Stimulated activated CD4-positive, alpha-beta T cell treated with anti-CD3 and anti-CD28 coated beads, Interleukin-1b, Interleukin-23, amount 100 ng/mL, for 4 hours (primary cell): ENCODE measurements at places on chromosomes 3 and 15.
A peak's percentile ranks its signal among the peaks of the same experiment; 100 is the strongest.

DNA sequence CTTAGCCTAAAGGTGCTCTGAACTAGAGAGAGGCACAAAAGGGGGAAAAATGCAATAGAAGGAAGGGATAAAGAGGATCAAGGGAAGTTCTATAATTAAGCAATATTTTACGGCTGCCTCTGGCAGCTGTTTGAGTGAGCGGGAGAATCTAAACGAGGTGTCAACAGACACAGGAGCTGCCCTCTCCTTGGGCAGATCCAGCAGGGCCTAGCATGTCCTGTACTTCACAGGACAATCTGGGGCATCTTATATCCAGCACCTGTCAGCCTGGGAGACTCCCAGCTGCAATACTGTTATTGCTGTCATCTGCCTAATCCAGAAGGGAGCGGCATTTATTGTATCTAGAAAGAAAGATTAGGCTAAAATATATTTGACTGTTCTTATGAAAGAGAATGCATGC is 68.9 kb downstream of the WWTR1 start:
- no peak for DNase-seq

- DNase-seq: no peak
Observed at GRCh38 chr15:26083457-26083856, 220.3 kb upstream of the ATP10A start.

- no peak for DNase-seq
Observed at GRCh38 chr3:197226179-197226578, 72.2 kb downstream of the DLG1 start.

GRCh38 chr3:192183109-192183508 is 544.2 kb downstream of the FGF12 start:
- no peak for DNase-seq

GRCh38 chr15:91264651-91265351 is 164.7 kb downstream of the SV2B start:
- no peak for DNase-seq

- DNase-seq: no peak
Observed at GRCh38 chr3:140292684-140293083, 357.7 kb downstream of the CLSTN2 start.

DNA sequence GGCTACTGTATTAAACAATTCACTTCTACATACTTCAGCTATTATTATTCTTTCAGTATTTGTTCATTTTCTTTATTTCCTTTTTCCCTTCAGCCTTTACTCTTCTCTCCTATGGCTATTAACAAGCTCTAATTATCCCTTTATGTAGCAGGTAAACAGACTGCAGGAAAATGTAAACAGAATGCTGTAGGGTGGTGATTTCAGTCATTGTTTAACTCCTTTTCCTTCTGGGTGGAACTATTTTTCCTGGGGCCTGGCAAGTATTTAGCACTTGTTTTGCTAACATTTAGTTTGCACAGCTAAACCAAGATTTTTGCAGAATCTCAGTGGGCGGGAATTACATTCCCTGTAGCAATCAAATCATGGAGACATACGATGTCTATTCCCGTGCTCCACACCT is 14.4 kb downstream of the RARB start:
- no peak for DNase-seq

DNA sequence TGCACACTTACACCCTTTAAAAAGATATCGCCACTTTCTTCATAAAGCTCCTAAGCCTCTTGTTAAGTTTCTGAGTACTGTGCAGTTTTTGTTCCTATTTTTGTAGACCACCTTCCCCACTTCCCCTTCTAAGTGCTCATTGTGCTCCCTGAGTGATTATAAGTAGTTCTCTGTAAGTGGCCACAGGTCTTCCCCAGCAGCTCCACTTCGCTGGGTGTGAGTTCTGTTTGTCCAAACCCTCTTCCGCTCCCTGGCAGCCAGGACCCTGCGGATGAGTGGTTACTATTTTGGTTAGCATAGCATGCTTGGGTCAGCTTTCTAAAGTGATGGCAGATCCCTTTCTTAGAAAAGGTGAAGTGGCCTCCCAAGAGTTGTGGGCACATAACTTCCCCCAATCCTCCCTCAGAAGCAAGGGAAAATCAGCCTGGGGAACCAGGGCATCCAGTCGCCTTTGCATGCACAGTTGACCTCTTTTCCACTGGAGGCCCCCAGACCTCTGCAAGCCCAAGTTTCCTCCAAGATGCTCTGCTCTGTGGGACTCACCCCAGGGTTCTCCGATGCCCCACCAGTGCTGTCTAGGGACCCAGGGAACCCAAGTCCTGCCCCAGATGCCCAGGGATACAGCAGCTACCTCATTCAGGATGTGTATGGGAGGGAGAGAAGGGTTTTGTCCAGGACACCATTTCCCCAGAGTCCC is 69.6 kb downstream of the ATP10A start:
- DNase-seq: no peak

- no peak for DNase-seq
Observed at GRCh38 chr15:60272623-60273022, 125.2 kb downstream of the ANXA2 start.

GRCh38 chr3:27657404-27657803 is 64.7 kb downstream of the EOMES start:
- no peak for DNase-seq

DNA sequence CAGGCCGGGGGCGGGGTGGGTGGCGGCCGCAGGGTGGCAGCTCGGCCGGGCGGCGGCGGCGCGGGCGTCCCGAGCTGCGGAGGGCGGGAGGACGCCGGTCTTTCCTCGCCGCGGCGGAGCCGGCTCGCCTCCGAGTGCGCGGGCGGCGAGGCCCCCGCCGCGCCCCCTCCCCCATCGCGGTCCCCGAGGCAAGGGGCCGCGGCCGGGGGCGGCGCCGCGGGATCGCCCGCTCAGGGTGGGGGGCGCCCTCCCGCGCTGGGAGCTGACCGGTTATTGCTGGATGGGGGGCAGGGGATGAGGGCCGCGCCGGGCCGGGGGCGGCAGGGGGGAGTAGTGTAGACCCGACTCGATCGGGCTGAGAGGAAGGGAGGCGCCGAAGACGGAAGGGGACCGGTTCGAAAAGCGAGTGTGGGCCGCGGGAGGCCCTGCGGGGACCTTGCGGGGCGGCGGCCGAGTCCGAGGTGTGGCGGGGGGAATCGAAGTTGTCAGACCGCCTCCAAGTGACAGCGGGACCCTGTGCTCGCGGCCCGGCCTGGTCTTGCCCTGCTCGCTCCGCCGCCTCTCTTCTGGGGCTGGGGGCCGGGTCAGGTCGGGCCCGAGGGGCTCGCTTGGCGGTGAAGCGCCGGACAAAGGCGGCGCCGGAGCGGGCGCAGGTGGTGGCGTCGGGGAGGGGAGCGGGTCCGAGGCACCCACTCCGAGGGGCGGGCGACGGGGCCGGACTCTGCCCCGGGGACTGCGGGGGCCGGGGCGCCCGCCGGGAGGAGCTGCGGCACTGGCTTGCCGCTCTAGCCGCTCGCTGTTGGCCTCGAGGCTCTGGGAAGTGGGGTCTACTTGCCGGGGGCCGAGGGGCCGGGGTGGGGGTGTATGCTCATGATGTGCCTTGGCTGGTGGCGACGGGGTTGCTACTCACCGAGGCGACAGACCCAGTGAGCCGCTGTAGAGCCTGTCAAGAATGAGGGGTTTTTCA is 1.1 kb downstream of the BAHD1 start:
- DNase-seq: no peak

- no peak for DNase-seq
Observed at GRCh38 chr3:61110576-61110975, 140.7 kb downstream of the FHIT start.

GRCh38 chr3:59913645-59914044 is 863.8 kb upstream of the CFAP20DC start:
- DNase-seq: no peak

- no peak for DNase-seq
Observed at GRCh38 chr15:88115486-88116152, 140.9 kb downstream of the NTRK3 start.

DNA sequence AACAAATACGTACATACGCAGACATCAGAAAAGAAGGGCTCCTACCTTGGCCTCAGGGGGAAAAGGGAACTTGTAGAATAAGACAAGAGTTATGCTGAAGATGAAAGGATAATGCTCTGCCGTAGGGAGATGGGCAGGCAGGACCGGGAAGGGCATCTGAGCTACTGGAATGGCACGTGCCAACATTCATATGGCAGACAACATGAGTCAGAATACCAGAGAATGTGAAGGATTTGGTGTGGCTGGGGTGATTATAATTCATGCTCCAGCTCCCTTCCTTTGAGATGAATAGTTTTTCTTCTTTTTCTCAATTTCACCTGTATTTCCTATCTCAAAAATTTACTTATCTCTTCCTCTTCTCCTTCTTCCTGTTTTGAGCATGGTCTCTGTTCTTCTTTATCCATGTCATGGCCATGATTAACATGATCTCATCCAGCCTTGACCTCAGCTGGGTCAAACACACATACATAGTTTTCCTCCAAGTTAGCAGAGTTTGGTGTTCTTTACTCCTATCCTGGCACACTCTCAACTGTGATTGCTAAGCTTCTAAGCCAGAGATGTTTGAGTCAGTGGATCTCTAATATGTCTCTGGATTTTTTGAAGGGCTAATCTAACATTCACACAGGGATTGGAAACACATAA is 507.0 kb downstream of the FOXP1 start:
- no peak for DNase-seq

GRCh38 chr15:92316586-92317295 is 76.9 kb upstream of the ST8SIA2 start:
- no peak for DNase-seq

GRCh38 chr3:32709346-32709745 is 24.4 kb downstream of the CNOT10 start:
- DNase-seq: no peak

DNA sequence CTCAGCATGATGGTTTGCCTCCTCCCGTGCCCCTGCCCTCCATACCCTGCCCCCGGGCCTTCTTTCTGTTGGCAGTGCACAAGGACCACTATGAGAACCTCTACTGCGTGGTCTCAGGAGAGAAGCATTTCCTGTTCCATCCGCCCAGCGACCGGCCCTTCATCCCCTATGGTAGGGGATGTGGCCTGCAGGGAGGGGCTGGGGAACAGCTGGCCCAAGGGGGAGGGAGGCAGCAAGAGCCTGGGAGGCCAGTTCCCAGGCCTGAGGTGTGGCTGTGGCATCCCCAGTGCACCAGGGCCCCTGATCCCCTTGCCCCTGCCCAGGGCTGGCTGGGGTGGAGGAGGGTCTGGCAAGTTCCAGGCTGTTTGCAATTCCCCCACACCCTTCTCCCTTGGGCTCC is 2.6 kb upstream of the PLA2G4B start:
- DNase-seq: no peak

GRCh38 chr3:58994746-58995330 is 55.0 kb downstream of the CFAP20DC start:
- DNase-seq: peak; percentile 8

GRCh38 chr15:26200427-26200826 is 337.3 kb upstream of the ATP10A start:
- DNase-seq: no peak

- DNase-seq: no peak
Observed at GRCh38 chr3:101070799-101071121, 77.5 kb upstream of the ABI3BP start.

- DNase-seq: no peak
Observed at GRCh38 chr15:57607570-57608000, 15.9 kb downstream of the MYZAP start.

- DNase-seq: no peak
Observed at GRCh38 chr15:38512901-38513300, 51.7 kb downstream of the RASGRP1 start.

DNA sequence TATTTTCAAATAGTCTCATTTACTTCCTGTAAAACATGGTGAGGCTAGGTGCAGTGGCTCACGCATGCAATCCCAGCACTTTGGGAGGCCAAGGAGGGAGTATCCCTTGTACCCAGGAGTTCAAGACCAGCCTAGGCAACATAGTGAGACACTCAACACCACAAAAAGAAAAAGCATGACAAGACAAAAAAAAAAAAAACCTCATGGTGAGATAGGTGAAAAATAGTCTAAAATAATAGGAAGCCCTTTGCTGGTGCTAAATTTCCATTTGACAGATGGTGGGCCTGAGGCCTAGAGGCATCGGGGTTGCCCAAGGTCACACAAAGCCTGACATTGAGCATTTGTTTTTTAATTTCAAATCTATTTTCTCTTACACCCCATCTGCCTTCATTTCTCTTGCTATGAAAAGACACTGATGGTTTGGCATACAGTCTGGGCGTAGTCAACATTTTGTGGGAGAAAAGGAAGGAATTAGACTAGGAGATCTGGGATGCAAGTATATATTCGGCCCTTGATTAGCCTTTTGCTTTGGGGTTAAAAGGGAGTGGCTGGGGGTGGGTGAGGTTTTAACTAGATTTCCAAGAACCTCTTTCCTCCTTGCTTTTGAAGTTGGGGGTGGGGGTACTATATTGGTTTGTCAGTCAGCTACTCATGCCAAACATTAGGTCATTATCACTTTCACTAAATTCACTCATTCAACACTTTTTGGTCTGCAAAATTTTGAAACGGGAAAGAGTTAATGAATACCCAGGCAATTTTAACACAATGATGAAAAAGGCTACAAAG is 11.3 kb downstream of the RAB8B start:
- DNase-seq: no peak

DNA sequence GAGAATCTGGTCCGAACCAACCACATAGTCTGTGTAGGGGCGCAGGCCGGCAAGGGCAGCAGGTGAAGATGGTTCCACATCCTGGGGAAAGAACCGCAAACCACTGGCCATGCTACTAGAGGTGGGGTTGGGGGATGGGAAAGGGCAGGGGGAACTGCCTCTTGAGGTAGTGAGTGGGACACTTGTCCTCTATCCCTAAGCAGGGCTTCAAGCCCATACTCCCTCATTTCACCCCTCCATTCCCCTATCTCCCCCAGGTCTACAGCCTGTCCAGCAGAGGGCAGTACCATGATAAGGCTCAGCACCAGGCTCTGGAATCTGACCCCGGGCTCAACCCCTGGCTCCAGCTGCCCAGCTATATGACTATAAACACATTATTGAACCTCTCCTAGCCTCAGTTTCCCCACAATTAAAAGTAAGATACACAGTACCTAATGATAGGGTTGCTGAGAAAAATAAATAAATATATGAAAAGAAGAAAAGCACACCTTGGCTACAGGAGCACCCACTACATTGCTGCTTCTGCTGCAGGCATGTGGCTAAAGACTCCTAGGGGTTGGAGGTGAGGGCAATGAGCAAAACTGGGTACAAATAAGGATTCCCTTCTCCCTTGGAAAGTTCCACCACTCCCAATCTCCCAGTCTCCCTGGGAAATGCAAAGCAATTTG is 6.3 kb downstream of the GORASP1 start:
- no peak for DNase-seq
